Bone marrow (tissue), 2 donors: ENCODE measurements at places on chromosomes 6 and 20.

DNA sequence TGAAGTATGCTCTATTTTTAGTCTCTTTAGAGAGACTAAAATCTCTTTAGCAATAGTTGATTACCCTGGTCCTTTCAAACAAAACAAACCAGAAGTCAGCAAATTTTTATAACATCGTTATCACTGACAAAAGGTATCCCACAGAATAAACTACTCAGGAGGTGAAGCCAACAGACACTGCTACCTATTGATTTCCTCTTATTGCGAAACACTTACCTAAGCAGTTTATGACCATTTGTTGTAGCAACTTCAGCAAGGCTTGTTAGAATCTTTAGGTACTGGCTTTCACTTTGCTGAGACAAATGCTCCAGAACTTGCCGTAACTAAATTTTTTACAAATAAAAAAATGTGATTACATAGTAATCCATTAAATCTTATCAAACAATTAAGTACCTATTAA is 64.4 kb downstream of the HACE1 start:
- DNase-seq: no peak

- no peak for DNase-seq
Observed at GRCh38 chr6:40054186-40054585, 119.9 kb upstream of the MOCS1 start.

DNA sequence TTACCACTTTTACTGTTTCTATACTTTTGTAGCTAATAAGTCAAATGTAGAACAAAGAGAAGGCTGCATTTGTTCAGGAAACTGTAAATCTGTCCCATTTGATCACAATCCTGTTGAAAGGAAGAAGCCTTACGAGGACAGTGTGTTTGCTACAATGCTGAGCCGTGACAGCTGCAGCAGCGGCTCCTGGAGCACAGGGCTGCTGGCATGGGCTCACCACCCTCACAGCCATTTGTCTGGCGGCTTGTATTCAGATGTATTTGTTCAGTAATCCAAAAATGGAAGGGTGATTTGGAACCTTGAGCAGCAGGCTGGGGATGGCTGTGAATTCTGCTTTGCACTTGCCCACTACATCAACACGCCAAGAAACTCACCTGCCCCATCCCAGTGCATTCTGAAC is 5.7 kb downstream of the TUBB2A start:
- DNase-seq: no peak

GRCh38 chr20:48983423-48984400 is 62.2 kb downstream of the ARFGEF2 start:
- DNase-seq: no peak

- DNase-seq: no peak
Observed at GRCh38 chr6:138907167-138907566, 80.9 kb downstream of the REPS1 start.

GRCh38 chr6:32983493-32983848 is 15.1 kb downstream of the BRD2 start:
- DNase-seq: no peak

DNA sequence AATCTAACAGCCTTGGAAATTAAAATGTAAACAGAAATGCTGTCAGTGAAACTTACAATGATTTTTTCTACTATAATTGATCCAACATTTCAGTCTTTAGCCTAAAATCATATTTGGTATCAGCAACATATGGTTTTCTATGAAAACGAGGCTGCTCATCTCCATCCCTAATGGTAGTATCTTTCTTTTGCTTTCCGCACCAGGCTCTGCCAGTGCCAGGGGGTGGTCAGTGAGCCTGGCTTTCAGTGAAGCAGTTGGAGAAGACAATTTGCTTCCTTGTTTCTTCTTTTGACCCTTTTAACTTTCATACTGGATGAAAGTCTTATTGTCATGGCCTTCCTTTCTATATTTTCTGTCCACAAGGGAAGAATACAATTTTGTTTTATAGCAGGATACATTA is 258.4 kb downstream of the ARID1B start:
- no peak for DNase-seq

DNA sequence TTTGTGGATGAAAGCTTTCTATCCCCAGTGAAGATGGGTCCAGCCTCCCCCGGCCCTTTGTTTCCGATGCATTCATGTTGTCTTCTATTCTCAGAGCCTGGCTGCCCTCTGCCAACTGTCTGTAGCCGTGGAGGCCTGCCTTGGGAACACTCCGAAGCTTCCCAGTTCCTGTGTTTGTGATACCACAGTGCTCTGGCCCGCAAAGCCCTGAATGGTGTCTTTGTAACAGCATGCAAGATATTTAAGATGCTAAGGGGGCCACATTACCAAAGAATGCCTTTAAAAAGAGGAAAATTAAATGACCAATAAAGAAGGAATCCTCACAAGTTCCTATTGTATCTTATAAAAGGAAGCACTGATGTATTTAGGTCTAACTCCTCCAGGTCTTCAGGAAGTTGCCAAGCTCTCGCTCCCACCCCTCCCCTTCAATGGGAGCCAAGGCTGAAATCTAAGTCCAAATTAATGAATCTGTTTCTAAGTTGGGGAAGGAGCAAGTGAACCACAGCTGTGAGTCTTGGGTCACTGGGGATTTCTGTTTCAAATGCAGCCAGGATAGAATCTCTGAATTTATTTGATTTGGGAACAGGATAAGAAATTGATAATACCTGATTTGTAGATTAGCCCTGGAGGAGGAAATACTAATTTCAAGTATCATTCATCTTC is 596.1 kb downstream of the QKI start:
- no peak for DNase-seq

DNA sequence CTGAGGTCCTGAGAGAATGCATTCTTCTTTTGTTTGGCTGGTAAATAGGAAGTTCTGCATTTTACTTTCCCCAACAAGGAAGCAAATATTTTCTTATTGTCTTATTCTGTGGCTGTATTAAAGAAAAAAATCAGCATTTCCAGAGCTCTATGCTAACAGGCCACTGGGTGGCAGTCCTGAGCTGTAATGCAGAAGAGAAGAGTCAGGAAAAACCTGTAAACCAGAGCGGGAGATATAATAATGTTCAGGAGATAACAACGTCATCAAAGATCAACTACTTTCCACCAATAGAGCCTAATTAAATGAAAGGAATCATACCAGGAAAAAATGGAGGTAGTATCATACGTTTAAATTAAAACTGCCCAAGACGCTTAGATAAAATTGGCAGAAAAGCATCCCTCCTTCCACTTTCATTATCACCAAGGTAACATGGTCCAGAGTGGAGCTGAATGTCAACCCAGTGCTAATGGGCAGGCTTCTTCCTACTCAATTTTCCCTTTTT is 55.6 kb upstream of the CARMIL1 start:
- no peak for DNase-seq
